Suprapubic skin (tissue), 4 donors: ENCODE measurements at places on chromosomes 5 and 9.

GRCh38 chr5:126855266-126855665, 78.3 kb downstream of the LMNB1 start:
- no peak overlapping the region for H3K27ac ChIP-seq
- H3K4me3 ChIP-seq: no peak overlapping the region
- peaks cover 11% of the 10 kb centered on the region for H3K4me1 ChIP-seq
- no peak for DNase-seq
- no peaks in the 10 kb centered on the region for H3K36me3 ChIP-seq

DNA sequence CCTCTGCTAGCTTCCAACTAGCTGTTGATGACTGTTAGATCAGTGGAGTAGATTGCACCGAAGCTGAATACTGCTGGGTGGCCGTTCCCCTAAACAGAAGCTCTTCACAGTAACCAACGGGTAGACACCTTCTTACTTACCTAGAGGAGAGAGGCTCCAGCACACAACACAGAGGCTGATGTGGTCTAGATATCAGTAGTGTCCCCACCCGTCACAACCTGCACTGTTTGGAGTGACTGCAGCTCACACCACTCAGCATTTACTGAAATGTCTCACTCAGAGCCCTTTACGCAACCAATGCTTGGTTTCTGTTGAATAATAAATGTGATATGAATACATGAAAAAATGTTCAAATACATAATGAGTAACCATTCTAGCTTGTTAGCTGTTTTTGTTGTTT, 5.3 kb downstream of the TMEM174 start:
- H3K27me3 ChIP-seq: peaks cover 21% of the 10 kb centered on the region
- H3K4me1 ChIP-seq: no peaks in the 10 kb centered on the region
- no peaks in the 10 kb centered on the region for H3K36me3 ChIP-seq
- no peak overlapping the region for H3K4me3 ChIP-seq
- no peak overlapping the region for H3K27ac ChIP-seq
- DNase-seq: no peak

- no peak overlapping the region for H3K27ac ChIP-seq
- no peak for DNase-seq
These were observed 1104.8 kb upstream of the C9orf72 start for GRCh38 chr9:28678097-28678496.

- H3K4me1 ChIP-seq: no peaks in the 10 kb centered on the region
- no peak for DNase-seq
- no peaks in the 10 kb centered on the region for H3K36me3 ChIP-seq
- H3K4me3 ChIP-seq: no peak overlapping the region
- H3K27me3 ChIP-seq: no peaks in the 10 kb centered on the region
- no peak overlapping the region for H3K27ac ChIP-seq
These were observed 211.9 kb upstream of the TRPM3 start for GRCh38 chr9:71333321-71333720.

- H3K27ac ChIP-seq: no peak overlapping the region
- no peak for DNase-seq
- no peaks in the 10 kb centered on the region for H3K4me1 ChIP-seq
- no peaks in the 10 kb centered on the region for H3K36me3 ChIP-seq
- no peak overlapping the region for H3K4me3 ChIP-seq
- no peaks in the 10 kb centered on the region for H3K27me3 ChIP-seq
These were observed 107.3 kb downstream of the ZDHHC21 start for GRCh38 chr9:14585730-14586473.

- H3K27ac ChIP-seq: no peak overlapping the region
- H3K4me1 ChIP-seq: no peaks in the 10 kb centered on the region
- no peaks in the 10 kb centered on the region for H3K27me3 ChIP-seq
- no peaks in the 10 kb centered on the region for H3K36me3 ChIP-seq
These were observed 172.7 kb downstream of the CHSY3 start for GRCh38 chr5:130077007-130077406.

DNA sequence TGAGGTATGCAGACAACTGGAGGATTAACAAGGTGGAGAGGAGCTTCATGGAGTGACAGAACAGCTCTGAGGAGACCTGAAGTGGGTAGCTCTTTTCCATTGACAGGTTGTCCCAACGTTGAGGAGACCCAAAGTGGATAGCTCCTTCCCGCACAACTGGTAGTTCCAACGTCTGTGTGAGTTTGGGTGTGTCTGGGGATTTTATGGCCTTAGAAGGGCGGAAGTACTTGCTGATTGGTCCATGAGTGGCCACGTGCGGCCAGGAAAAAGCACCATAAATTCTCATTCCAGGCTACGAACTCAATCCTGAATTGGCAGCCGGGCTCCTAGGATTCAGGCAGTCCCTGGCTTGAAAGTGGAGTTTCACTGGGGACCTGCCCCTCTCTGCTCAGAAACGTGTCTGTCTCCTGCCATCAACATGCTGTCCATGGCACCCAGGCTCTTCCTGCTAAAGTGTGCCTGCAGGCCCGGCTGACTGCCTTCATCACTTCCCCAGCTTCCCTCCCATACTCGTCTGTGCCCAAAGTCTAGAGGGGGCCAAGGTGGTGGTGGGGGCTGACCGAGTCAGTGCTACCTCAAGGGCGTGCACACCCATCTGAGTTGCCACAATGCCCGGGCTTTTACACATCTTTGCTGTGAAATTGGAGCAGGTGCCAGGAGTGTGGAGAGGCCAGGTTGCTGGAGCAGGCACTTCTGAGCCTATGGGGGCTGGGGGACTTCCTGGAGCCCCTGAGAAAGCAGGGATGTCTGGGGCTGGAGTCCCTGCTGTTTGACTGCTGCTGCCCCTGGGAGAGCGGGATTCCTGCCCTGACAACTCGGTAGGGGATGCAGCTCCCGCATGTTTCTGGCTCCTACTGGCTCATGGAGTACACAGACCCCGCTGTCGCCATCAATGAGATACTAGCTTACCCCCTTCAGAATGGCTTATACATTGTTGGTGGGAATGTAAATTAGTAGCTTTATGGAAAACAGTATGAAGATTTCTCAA, 2034.6 kb upstream of the ACO1 start:
- no peak for DNase-seq
- H3K36me3 ChIP-seq: no peaks in the 10 kb centered on the region
- H3K4me1 ChIP-seq: no peaks in the 10 kb centered on the region
- no peaks in the 10 kb centered on the region for H3K27me3 ChIP-seq

DNA sequence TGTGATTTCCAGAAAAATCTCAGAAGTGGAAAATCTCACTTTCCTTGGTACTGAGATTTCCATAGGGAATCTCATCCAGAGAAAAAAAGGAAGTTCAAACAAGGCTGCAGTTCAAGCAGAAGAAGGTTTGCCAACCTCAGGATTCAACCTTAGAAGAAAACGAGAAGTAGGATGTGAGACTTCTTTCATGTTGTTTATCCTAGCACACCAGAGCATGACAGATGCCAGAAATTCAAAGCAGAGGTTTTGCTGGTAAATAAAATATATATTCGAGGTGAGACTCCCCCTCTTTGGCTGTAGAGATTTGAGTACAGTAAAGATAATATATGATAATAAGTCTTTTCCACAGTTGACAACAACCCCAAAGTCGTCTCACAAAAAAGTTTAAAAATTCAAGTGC, 116.9 kb upstream of the SMC2 start:
- H3K27me3 ChIP-seq: no peaks in the 10 kb centered on the region
- no peaks in the 10 kb centered on the region for H3K36me3 ChIP-seq
- no peaks in the 10 kb centered on the region for H3K4me1 ChIP-seq
- DNase-seq: no peak
- no peak overlapping the region for H3K27ac ChIP-seq

- no peaks in the 10 kb centered on the region for H3K4me1 ChIP-seq
These were observed 28.0 kb downstream of the GDNF start for GRCh38 chr5:37811866-37812265.

DNA sequence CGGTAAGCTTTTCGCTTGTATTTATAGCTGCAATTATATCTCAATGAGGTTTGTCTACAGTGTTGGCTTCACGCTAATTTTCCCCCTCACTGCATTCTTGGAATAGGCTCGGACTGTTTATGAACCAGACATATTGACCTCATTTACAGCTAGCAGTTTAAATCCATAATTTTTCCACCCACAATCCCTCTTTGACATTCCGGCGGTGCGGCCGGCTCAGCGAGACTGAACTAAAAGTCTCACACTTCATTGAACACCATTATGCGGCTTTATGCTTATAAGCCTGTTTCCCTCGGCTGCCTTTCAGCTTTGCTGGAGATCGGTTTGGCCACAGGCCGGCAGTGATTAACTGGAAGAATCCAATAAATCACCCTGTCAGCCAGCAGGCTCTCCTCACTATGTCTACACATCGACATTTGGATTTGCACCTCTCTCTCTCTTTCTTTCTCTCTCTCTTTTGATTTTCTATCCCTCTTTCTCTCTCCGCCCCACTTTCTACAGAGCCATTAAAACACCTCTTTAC, 315.0 kb upstream of the TLE4 start:
- H3K4me1 ChIP-seq: peaks cover 13% of the 10 kb centered on the region
- H3K36me3 ChIP-seq: no peaks in the 10 kb centered on the region
- peaks cover 19% of the 10 kb centered on the region for H3K27me3 ChIP-seq
- H3K4me3 ChIP-seq: peak overlapping the region; percentile 34
- DNase-seq: no peak
- no peak overlapping the region for H3K27ac ChIP-seq

GRCh38 chr5:117246424-117246823, 671.8 kb upstream of the SEMA6A start:
- no peak overlapping the region for H3K4me3 ChIP-seq
- H3K36me3 ChIP-seq: no peaks in the 10 kb centered on the region
- no peaks in the 10 kb centered on the region for H3K27me3 ChIP-seq

DNA sequence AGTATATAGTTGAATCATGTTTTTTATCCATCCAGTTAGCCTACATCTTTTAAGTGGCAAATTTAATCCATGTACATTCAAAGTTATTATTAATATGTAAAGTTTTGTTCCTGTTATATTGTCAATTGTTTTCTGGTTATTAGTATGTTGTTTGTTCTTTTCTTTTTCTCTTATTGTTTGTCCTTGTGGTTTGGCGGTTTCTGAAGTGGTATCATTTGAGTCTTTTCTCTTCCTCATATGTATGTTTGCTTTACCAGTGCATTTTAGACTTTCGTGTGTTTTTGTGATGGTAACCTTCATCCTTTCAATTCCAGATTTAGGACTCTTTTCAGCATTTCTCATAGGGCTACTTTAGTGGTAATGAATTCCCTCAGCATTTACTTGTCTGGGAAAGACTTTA, 130.4 kb upstream of the RFX3 start:
- DNase-seq: no peak
- H3K4me1 ChIP-seq: no peaks in the 10 kb centered on the region
- H3K27ac ChIP-seq: no peak overlapping the region
- no peaks in the 10 kb centered on the region for H3K27me3 ChIP-seq

DNA sequence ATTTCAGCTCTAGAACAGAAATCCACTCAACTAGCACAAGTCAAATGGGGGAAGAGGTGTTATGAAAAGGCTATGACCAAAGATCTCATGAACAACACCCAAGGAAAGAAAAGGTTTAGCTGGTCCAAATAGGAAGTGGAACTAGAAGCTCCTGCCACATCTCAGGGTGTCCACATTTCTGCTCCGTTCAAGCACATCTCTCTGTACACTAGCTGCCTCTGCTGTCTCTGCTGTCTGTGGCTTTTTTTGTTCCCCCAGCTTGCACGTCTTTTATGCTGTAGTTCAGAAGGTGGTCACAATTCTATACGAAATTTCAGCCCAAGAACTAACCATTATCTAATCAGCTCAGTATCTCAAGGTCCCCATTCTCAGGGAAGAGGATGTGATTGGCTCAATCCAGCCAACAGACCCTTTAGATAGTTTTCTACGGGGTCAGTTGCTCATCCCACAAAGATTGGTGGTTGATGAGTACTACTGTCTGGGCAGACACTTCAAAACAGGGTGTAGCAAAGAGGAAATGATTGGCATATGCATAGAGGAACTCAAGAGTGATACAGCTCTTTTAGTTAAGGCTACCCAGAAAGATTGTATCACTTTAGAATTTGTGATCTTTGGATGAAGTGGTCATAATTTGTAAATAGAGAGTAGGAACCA, 44.0 kb downstream of the FANCC start:
- no peak for DNase-seq
- no peaks in the 10 kb centered on the region for H3K4me1 ChIP-seq
- no peak overlapping the region for H3K4me3 ChIP-seq
- no peaks in the 10 kb centered on the region for H3K27me3 ChIP-seq
- H3K36me3 ChIP-seq: no peaks in the 10 kb centered on the region
- no peak overlapping the region for H3K27ac ChIP-seq

DNA sequence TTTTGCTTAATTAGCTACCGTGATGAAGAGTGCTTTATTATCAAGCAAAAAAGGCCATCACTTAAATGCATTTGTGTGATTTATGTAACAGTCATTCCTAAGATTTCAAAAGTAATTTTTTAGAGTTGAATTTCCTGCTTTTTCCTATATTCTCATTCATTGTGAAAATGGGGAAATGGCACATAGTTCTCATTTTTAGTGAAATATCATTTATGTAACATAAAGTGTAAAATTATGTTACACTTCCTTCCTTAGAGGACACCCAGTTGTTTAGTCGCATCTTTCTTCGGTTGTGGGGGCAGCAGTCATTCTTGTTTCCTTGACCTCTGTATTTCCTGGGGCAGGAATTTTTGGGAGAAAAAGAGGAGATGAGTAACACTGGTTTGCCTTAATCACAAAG, 142.8 kb downstream of the MAST4 start:
- H3K27me3 ChIP-seq: no peaks in the 10 kb centered on the region
- H3K27ac ChIP-seq: no peak overlapping the region
- H3K36me3 ChIP-seq: no peaks in the 10 kb centered on the region
- no peak for DNase-seq
- no peaks in the 10 kb centered on the region for H3K4me1 ChIP-seq

DNA sequence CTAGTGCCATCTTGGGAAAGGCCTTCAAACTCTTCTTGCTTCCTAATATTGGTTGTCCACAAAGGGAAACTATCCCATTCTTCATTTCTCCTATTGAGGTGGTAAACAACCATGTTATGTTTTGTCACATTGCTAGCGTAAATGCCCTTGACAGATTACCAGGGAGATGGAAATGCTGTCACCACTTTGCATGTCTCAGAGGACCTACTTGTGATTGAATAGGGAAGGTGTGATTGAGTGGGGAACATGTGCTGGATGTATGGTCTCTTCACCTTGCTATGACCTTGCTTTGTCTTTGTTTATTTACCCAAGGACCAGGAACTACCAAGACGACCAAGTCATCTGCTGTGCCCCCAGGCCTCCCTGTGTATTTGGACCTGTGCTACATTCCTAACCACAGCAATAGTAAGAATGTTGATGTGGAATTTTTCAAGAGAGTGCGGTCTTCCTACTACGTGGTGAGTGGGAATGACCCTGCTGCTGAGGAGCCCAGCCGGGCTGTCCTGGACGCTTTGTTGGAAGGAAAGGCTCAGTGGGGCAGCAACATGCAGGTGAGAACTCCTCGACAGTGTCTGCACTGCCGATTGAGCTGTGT, 96.1 kb downstream of the MAP1B start:
- H3K27ac ChIP-seq: no peak overlapping the region
- H3K4me1 ChIP-seq: no peaks in the 10 kb centered on the region
- no peak overlapping the region for H3K4me3 ChIP-seq
- H3K36me3 ChIP-seq: peaks cover 48% of the 10 kb centered on the region

DNA sequence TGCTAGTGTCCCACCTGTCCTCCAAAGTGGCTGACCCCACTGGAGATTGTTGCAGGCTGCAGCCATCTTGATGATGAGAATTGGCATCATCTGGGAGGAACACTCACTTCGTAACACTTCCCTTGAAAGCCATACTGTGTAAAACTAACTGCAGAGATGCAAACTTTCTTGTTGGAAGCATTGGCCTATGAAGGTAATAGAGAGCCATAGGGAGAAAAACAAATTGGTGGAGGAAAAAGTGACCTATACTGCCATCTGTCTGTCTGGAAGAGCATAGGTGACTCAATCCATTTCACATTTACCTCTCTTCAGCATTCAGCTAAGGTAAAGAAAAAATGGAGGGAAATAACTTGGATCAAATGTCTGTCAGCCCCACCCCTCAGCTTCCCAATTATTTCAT, 473.4 kb downstream of the NTRK2 start:
- H3K27me3 ChIP-seq: no peaks in the 10 kb centered on the region
- H3K4me3 ChIP-seq: no peak overlapping the region
- no peak for DNase-seq
- H3K27ac ChIP-seq: no peak overlapping the region
- H3K36me3 ChIP-seq: no peaks in the 10 kb centered on the region
